Coronary artery (tissue), 2 donors: ENCODE measurements at places on chromosomes 16 and 17.
A peak's percentile ranks its signal among the peaks of the same experiment; 100 is the strongest.

GRCh38 chr17:3968886-3969524 is 4.8 kb upstream of the ATP2A3 start:
- DNase-seq, result no peak

DNA sequence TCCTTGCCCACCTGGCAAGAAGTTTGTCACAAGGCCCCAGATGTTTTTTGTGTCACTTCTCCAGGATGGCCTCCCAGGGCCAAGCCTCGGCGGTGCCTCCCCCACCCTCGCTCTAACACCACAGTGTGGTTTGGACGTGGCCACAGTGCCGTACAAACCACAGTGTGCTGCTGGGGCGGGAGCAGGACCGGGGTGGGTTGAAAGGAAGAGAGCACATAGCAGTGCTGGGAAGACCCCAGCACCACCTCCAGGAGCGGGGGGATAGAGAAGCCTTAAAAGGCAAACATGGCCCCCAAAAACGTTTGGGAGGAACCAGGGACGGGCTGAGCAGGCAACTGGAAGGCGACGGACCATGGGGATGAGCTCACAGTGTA is 5.0 kb upstream of the BCL6B start:
- DNase-seq, result no peak

- DNase-seq, result no peak
These were observed 4.4 kb downstream of the CHD9NB start for GRCh38 chr16:53048139-53048915.

GRCh38 chr17:50118076-50118827 is 11.7 kb downstream of the SAMD14 start:
- DNase-seq, result no peak

DNA sequence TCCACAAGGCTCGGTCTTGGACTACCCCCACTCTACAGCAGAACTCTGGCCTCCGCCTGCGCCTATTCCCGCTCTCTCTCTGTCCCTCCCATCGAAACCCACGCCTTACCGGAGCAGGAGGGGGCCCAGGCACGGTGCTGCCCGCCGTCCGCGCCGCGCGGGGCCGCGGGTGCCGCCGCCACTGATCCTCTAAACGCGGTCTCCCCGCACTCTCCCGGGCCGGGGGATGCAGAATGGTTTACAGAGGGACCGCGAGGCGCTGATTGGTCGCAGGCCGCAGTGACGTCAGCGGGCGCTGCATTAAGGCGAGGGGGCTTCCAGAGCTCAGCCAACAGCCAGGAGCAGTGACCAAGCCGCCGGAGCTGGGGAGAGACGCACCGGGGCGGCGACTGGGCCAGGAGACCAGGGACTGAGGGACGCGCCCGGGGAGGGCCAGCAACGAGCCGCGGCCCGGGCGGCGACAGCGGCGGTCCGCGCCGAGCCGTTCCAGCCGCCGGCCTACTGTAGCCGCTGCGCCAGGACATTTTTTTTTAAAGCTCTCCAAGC is 747 bp upstream of the LHX1 start:
- DNase-seq, result peak; percentile 55

- no peak for DNase-seq
These were observed 1.6 kb upstream of the LDAF1 start for GRCh38 chr16:21156767-21157467.

GRCh38 chr17:55057184-55057583 is 88.6 kb downstream of the STXBP4 start:
- DNase-seq, result no peak

GRCh38 chr16:89722392-89723278 is 1.3 kb downstream of the ZNF276 start:
- DNase-seq, result no peak

DNA sequence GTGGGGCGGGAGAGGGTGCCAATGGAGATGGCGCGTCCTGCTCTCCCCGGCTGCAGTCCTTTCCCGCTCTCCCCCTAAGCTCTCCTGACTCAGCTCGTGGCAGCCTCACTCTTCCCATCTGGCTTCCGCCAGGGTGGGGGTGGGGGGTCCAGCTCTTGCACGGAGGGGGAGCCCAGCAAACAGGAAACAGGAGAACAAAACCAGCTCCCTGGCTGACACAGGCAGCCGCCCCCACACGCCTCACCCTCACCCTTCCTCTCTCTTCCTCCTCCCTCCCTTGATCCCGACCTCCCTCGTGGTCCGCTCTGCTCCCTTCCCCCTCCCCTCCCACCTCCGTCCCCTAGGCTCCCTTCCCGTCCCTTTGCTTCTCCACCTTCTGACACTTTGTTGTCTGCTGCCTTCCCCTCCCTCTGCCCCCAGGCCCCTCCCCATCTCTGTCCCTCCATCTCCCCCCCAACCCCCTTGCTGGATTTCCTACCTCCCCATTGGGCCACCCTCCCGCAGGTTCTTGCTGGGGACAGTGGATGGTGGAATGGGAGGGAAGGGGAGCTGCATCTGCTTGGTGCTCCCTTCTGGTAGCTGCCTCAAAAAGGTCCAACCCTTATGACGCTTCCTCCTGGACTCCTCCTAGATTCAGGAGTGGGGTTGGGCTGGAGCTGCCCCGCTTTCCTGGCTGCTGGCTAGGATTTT is 23.7 kb downstream of the ARHGAP23 start:
- no peak for DNase-seq

DNA sequence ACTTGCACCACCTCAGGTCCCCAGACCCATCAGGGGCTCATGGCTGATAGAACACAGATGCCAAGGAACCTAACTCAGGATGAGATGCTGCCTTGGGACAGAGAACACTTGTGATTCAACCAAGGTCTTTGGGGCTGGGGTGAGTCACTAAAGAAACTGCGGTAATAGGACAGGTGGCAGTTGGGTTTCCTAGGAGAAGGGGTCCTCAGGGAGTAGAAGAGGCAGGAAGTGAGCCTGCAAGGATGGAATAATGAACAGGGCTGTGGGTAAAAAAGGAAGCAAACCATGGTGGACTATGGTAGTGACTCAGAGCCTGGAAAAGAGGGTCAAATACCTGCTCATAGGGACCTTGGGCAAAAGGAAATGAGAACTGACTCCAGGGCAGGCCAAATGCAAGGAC is 6.5 kb upstream of the PNPO start:
- no peak for DNase-seq

- DNase-seq, result no peak
These were observed 142.2 kb downstream of the CCDC182 start for GRCh38 chr17:57602896-57603295.

- no peak for DNase-seq
These were observed 16.8 kb downstream of the ST6GALNAC2 start for GRCh38 chr17:76568811-76569221.

GRCh38 chr17:80743181-80743771 is 198.6 kb downstream of the RPTOR start:
- DNase-seq, result no peak

- no peak for DNase-seq
These were observed 82.0 kb upstream of the PLCG2 start for GRCh38 chr16:81696961-81697615.

- no peak for DNase-seq
These were observed 3.3 kb downstream of the HASPIN start for GRCh38 chr17:3727041-3727440.

DNA sequence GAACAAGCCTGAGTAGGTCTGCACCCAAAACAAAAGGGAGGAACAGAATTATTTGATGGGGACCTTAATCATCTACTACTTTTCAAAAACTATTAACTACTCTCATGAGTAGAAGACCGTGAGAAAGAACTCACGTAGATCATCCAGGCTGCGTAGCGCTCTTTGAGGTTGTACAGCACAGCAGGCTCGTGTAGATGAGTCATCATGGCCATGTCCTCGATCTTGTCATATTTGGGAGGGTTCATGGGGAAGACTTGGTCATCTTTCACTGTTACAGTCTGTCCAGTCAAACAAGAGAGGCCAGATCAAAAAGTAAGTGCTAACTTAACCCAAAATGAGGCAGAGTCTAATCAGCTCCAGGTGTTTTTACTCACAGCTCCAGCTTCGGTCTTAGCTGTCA is 2.3 kb downstream of the MYH1 start:
- no peak for DNase-seq

GRCh38 chr17:4199818-4200402 is 56.9 kb downstream of the CYB5D2 start:
- no peak for DNase-seq

GRCh38 chr16:26464576-26465266 is 602.0 kb upstream of the C16orf82 start:
- no peak for DNase-seq

GRCh38 chr17:79991140-79991923 is 44.3 kb downstream of the TBC1D16 start:
- peak; percentile 71 for DNase-seq

GRCh38 chr16:85220964-85221731 is 108.9 kb upstream of the CIBAR2 start:
- DNase-seq, result no peak

GRCh38 chr17:3002538-3003295 is 60.7 kb downstream of the OR1D5 start:
- no peak for DNase-seq

- no peak for DNase-seq
These were observed 19.8 kb downstream of the PRPSAP1 start for GRCh38 chr17:76333673-76334505.

- no peak for DNase-seq
These were observed 13.7 kb downstream of the SHCBP1 start for GRCh38 chr16:46607529-46607928.

GRCh38 chr16:88471575-88471974 is 18.5 kb downstream of the ZFPM1 start:
- no peak for DNase-seq

DNA sequence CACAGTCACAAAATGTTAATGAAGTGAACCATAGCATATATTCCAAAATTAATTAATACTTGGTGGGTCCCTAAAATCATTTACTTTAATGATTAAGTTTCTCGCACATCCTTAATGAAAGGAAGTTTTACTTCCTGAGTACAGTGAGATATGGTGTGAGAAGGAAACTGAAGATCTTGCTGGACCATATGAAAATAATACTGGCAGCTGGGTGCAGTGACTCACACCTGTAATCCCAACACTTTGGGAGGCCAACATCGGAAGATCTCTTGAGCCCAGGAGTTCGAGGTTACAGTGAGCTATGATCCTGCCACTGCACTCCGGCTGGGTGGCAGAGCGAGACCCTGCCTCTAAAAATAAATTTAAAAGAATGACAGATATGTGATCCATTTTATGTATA is 62.5 kb downstream of the ABCA8 start:
- no peak for DNase-seq

DNA sequence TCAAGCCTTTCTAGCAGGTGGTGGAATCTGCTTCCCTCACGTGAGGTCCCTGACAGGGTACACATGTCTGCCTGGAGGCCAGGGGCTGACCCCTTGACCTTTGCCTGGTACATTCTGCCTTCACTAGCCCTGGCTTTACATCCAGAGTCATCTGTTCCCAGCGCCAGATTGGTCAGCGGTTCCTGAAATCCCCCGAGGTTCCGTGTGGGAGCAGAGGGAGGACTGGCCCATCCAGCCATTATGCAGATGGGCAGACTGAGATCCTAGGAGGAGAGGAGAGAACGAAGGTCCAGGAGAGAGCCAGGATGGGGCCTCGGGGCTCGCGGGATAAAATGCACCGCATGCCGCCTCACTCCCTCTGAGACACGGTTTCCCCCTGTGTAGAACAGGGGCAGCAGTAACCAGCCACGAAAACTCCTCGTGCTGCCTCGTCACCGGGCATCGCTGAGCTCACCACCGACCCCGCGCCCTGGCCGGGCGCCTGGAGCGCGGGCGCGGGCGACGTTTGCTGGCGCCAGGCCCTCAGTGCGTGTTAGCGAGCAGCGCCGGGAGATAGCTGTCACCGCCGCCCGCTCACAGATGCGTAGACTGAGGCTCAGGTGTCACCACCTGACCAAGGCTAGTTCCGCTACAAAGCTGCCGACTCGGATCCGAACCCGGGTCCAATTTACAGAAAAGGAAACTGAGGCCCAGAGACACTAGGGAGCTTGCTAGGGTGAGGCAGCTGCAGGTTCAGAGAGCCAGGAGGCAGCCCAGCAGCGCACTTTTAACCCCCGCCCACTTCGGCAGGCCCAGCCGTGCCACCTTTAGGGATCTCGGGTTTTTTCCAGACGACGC is 811 bp upstream of the MAP2K3 start:
- peak; percentile 82 for DNase-seq

DNA sequence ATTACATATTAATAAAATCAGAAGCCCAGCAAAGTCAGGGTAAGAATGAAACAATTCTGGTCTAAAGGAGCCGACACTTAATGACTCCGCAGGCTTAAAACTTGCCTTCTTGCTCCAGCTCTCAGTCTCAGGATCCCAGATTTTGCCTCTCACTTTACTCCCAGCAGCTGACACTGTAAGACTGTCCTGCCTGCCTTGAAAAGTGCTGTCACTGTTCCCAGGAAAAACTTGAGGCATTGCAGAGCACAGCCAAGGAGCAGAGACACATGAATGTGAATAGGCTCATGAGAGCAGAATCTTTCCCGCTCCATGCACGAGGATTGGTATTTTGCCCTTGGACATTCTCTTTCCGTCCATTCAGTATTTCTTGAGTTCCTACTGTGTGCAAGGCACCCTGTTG is 457.6 kb upstream of the ZFHX3 start:
- DNase-seq, result no peak

- DNase-seq, result no peak
These were observed 2.6 kb upstream of the TSPOAP1 start for GRCh38 chr17:58330997-58331814.

DNA sequence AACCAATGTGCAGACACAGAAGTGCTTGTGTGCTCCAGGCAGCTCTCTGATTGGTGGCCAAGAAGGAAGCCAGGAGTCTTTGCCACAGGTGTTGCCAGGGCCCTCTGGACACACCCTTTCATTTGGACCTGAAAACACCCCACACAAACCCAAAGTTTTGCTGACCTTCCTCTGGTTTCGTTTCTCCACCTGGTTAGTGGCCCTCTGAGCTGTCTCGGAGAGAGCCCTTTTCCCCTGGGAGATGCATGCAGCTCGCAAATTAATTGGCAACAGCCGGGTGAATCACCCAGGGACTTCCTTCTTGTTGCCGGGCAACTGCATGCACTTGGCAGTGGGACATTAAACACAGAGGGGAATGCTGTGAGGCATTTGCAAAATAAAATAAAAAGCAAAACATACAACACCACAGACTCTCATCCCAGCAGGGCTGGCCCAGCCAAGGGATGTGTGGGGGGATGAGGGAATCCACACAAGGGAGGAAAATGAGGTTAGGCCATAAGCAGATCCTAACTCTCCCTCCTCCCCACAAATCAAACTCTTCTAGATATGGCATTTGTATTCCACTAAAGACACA is 286.6 kb downstream of the SOX9 start:
- DNase-seq, result no peak

- DNase-seq, result peak; percentile 41
These were observed 25.9 kb downstream of the PITPNM3 start for GRCh38 chr17:6530324-6530920.

- no peak for DNase-seq
These were observed 88.8 kb upstream of the TNRC6C start for GRCh38 chr17:77869665-77870132.

GRCh38 chr16:79328402-79329165 is 272.0 kb downstream of the MAF start:
- no peak for DNase-seq

GRCh38 chr17:17723354-17724261 is 42.4 kb downstream of the RAI1 start:
- no peak for DNase-seq

- DNase-seq, result no peak
These were observed 9.1 kb upstream of the CRISPLD2 start for GRCh38 chr16:84810518-84811273.

GRCh38 chr17:61352408-61352770 is 47.3 kb upstream of the TBX2 start:
- DNase-seq, result no peak

- no peak for DNase-seq
These were observed 66.7 kb downstream of the COX10 start for GRCh38 chr17:14135906-14136590.
